ENCODE measurements at places on chromosomes 16 and 17. TPM values are rescaled to one million over a fixed set of nuclear protein-coding genes. Genes with fewer than 3 reads are reported as not detected.

NPIPB6 gene
- not detected for total RNA-seq

SLC13A2 gene
- total RNA-seq = not detected

TBC1D3B gene
- 1.3 TPM for total RNA-seq

CLEC10A gene
- not detected for total RNA-seq

SMCR8 gene
- total RNA-seq = 21.9 TPM

DNA sequence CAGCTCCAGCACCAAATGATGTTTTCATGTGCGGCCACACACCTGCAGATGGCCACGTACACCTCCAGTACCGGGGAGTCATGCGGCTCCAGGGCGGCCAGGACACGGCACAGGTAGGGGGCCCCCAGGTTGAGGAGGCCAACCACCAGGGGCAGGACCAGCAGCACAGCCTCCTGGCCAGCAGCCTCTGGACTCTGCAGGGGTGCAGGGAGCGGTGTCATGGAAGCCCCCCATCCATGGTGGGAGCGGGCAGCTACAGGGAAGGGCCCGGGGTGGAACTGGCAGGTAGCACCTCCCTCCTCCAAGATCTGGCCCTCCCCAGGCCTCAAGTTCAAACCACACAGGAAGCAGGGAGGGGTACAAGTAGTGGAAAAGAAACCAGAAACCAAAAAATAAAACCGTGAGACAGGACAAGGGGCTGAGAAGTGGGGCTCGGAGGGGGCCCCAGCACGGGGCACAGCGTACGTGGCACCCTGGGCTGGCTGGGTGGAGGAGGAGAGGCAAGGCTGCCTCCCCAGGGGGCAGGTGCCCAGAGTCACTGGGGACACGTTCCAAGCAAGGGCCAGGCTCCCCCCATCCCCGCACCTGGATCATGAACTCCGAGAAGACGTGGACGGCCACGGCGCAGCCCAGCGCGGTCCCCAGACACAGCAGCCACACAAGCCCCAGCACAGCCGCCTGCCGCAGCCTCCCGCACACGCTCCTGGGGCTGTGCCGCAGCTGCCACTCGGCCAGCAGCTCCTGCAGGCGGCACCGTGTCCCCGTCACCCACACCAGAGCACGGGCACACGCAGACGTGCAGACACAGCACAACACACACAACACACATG, 7.4 kb downstream of the TMC6 start:
- no peak for DNase-seq

GRCh38 chr16:22188595-22189442, 17.3 kb upstream of the EEF2K start:
- DNase-seq = no peak

DNA sequence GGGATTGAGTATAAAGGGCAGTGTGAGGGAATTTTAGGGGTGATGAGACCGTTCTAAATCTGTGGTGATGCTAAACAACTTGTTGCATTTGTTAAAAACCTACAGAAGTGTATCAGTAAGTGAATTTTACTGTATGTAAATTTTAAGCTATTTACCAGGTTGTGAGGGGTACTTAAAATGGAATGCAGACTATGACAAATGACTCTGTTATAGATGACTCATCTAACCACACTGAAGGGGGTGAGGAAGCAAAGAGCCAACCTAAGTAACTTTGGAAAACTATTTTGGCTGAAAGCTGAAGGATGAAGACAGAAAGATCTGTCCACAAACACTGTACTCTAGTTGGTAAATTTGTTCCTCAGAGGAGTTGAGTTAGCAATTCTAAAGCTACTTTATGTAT, 5.3 kb upstream of the MKS1 start:
- DNase-seq = no peak

DNA sequence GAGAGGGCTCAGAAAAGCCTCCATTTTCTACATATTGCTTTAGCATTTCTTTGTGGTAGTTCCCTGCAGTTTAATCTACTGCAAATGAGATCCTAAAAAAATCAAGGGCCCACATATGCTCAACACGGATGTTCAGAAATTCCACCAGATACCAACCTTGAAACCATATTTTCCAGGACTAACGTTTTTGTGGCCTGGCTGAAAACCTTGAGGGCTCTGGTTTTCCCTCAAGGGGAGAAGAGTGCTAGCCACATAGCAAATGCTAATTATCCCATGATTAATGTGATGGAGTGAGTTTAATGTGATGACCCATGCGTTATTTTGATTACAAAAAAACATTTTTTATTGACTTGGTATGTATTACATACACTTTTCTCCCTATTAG, 68.9 kb downstream of the SNX11 start:
- DNase-seq = no peak

GRCh38 chr17:46171939-46172338, 21.3 kb downstream of the KANSL1 start:
- DNase-seq = no peak

DNA sequence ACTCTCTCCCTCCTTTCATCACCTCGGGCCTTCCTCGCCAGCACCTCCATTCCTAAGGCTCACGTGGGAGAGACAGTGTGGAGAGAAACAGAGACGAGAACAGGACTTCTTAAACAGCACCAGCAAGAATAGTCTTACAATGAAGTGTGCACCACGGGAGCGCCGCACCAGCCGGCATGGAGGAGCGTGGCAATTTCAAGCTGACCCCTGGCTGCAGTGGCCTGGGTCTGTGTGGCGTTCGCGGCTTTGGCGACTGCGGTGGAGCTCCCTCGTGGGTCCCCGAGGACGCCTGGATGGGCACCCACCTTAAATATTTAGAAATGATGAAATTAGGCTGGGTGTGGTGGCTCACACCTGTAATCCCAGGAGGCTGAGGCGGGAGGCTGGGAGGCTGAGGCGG, 20.5 kb upstream of the MED9 start:
- DNase-seq = no peak

DNA sequence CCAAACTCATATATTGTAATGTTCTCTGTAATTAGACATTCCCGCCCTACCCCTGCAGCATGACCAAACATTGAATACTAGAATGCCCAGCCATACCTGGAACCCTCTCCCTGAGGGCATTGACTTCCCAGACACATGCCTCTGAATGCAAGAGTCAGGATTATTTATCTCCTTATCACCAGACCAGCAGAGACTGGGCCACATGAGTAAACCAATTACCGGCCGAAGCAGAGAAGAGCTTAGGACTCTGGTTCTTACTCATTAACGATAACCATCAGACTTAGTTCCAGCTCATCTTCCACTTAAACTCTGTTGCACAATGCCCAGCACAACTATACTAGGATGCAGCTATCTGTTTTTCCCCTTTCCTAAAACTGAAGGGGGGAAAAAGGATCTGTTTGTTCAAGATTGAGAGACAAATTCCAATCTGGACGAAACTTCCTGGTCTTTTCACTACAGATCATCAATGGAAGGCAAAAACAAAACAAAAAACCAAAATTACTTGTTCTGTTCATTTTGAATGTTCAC, 88.2 kb upstream of the CORO6 start:
- DNase-seq = no peak

GRCh38 chr16:83060-83603, 5.1 kb downstream of the MPG start:
- DNase-seq = no peak

DNA sequence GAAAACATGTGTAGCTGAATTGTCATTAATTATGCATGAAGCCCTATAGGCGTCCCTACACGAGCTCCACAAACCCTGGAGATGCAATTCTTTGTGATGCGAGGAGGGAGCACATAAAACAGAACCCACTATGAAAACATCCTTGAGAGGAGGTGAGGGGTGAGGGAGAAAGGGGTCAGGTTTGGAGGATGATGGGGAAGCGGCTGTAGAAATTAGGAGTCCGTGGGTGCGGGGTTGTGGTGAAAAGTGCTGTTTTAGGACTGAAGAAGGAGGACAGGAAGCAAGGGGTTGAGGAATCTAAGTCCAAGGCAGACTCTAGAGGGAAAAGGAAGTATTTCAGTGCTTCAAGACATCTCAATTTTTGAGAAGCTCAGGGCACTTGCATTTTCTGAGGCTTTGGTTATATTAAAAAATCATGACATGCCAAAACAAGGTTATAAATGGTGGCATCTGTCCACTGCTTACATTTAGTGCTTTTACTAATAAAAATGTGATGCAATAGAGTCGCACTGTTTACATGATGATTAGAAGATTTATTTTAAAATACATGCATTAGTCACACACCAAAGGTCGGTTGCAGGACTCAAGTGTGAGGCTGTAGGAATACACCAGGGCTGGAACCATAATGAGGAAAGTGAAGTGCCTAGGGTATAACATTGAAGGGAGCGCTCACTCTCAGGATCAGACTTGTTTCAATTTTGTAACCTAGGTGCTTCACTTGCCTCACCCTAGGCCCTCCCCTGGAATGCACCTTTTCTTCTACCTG, 379.5 kb downstream of the HS3ST4 start:
- no peak for DNase-seq

DNA sequence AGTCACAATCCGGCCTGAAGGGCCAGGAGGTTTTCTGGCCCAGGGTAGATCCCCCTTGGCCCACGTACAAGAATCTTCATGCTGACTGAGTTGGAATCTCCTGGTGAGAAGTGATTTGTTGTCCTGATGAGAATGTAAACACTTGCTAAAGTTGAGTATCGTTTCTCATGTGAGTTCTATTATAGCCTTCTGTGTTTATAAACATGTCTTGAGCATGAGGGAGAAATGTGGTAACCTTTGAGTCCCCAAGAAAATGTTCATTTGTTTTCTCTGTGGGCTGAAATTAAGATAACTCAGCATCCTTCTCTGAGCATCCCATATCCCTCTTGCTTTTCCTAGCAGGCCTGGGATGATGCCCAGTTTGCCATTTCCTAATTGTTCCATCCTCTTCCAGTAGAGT, 204.8 kb downstream of the FTO start:
- no peak for DNase-seq

DNA sequence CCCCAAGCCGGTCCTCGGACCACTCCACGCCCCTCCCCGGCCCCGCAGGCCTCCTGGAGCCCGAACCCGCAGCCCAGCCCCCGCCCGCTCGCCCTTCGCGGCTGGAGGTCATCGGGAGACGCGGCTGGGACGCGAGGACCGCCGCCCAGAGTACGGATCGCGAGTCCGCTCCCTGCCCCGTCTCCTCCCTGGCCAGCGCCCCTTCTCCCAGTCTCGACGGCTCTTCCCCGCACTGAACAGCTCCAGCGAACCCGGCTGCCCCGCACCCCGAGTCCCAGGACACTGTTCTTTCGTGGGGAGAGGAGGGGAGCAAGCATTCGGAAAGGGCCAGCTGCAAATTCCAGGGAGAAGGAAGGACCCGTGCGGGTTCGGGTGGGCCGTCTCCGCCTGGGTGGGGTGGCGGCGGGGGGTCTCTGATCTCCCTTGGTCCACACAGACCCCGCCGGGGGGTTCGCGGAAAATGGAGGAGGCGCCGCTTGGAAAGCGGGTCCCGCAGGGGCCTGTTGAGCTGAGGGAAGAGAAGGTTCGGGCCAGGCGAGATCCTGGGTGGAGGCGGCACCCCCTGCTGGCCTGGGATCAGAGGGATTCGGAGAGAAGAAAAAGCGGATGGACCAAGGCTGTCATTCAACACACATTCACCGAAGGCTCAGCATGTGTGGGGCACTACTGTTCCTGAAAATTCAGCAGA, 632 bp upstream of the RTN4RL1 start:
- DNase-seq = no peak

- DNase-seq = no peak
Measured at GRCh38 chr17:50517011-50517410, 8.8 kb downstream of the MYCBPAP start.

GRCh38 chr17:32323811-32324491, 18.0 kb downstream of the C17orf75 start:
- DNase-seq = no peak

DNA sequence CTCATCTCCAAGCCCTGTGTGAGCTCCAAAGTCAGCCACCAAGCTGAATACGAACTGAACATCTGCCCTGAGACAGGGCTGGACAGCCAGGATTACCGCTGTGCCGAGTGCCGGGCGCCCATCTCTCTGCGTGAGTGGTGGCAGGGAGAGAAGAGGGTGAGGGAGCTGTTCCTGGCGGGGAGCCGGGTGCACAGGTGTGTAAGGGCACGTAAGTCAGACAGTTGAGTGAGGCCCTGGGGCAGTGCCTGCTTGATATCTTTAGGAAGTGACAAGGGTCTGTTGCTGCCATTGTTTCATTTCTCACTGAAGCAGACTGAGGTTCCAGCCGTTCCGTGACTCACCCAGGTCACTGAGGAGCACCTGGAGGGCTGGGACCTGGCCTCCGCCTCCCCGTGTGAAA, 12.4 kb downstream of the DEF8 start:
- DNase-seq = no peak

- no peak for DNase-seq
Measured at GRCh38 chr17:4811471-4811870, 4.5 kb downstream of the PLD2 start.

- DNase-seq = no peak
Measured at GRCh38 chr17:66177048-66177447, 14.9 kb downstream of the CEP112 start.

- no peak for DNase-seq
Measured at GRCh38 chr16:87266846-87267245, 50.3 kb downstream of the C16orf95 start.

- DNase-seq = no peak
Measured at GRCh38 chr16:8260140-8260539, 330.2 kb downstream of the TMEM114 start.

DNA sequence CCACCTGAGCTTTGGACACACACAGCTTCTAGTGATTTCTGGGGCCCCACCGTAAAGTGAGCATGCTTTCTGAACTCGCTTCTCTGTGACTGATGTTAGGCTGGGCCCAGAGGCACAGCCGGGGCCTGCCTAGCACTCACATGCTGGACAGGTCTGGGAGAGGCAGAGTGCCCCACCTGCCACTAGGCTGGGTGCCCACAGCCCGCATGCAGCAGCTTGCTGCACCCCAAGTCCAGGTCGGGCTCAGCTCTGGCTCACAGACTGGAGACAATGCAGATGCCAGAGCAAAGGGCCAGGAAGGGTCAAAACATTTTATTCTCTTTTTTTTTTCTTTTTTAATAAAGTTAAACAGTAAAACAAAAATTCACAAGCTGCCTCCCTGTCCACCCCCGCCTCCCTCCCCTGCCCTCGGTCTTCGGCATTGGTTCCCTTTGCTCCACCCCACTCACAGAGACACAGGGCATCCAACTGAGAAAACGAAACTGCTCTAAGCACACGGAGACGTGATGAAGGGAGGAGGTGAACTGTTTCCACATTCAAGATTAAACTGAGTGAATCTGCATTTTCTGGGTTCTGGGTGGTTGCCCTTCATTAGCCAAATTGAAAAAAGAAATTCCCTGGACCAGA, 9.7 kb downstream of the CNP start:
- DNase-seq = no peak

GRCh38 chr16:48140821-48141220, 15.0 kb downstream of the ABCC12 start:
- no peak for DNase-seq

GRCh38 chr17:40598619-40599467, 33.6 kb upstream of the CCR7 start:
- DNase-seq = no peak

GRCh38 chr16:67537270-67537635, 8.6 kb downstream of the RIPOR1 start:
- no peak for DNase-seq

GRCh38 chr16:21708533-21709115, 44.9 kb downstream of the OTOA start:
- DNase-seq = peak; percentile 25

- DNase-seq = no peak
Measured at GRCh38 chr17:73166731-73167581, 2.1 kb downstream of the SSTR2 start.

Data from glomerular endothelial cell (primary cell).